NCI-H1105 (cell line): ENCODE measurements at places on chromosomes 4 and X.

GRCh38 chr4:13218326-13218958 is 265.7 kb downstream of the RAB28 start:
- no peak for DNase-seq

DNA sequence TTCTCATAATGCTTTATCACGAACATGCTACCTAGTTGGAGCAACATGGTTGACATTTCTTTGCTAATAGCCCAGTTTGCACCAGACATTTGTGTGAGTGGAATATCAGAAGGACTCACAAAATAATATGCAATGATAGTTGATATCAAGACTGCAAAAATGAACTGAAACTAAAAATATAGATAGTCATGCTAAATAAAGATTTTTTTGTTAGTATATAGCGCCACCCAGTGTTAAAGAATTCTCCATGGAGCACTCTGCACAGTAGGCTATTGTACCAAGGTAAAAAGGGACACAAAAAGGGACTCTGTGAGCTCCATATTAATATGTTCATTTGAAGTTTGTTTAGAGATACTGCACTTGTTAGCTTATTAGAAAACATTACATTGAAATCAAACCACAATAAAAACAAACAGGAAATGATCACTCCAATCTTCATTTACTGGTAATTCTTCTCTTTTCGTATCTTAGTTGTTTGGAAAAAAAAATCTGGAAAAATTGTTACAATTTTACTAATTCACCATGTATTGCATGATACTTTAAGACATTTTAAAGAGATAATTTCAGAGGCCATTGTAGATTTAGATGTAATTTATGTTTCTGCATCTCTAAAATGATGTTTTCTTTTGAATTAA is 1509.6 kb downstream of the ADGRL3 start:
- no peak for DNase-seq

GRCh38 chr4:168059251-168059650 is 33.1 kb upstream of the ANXA10 start:
- DNase-seq, result no peak

DNA sequence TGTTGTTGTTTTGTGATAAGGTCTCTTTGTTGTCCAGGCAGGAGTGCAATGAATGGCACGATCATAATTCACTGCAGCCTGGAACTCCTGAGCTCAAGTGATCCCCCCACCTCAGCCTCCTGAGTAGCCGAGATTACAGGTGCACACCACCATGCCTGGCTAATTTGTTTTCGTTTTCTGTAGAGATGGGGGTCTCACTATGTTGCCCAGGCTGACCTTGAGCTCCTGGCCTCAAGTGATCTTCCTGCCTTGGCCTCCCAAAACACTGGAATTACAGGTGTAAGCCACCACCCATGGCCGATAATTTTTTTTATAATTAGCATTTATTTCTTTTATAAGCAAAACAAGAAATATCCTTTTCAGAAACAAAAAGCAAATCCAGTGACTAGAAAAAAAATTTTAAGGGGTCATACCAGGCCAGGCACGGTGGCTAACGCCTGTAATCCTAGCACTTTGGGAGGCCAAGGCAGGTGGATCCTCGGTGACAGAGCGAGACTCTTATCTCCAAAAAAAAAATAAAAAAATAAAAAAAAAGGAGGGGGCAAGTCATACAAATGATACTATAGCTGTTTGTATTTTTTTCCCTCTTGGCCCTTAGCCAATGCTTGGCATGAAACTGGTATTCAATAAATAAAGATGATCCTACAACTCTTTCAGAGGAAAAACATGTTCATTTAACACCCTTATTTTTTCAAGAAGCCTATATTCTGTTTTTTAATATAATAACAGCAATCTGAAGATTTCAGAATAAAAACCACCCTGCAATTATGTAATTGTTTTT is 3.4 kb downstream of the PLAC8 start:
- DNase-seq, result no peak

- DNase-seq, result no peak
These were observed 49.0 kb downstream of the RWDD4 start for GRCh38 chr4:183610033-183610432.

- no peak for DNase-seq
These were observed 100.5 kb downstream of the TMEM131L start for GRCh38 chr4:153566631-153567150.

DNA sequence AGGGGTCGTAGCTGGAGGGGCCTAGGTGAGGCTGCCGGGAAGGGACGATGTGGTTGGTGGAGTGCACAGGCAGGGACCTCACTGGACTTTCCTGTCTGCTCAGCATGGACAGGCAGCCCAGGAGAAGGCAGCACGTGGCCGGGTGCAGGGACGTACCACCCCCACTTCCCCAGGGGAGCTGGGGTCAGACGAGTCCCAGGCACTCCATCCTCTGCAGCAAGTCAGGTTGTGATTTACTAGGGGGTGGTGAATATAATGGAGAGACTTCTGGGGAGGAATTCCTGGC is 1.5 kb upstream of the CTBP1 start:
- DNase-seq, result no peak

DNA sequence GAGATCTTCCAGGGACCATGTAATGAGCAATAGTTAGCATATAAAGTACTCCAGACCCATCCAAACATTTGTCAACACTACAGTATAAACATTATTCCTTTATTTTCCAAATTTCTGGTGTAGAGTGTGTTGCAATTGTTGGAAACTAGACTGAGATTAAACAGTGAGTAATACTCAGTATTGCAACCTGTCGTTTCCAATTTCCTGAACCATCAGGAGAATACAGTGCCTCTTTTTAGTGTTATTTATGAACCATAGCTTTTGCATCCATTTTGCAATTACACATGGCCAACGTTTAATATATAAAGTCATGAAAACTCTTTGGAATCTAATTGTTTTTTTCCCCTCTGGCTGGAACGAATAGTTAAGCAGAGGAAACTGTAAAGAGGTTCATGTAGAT is 58.3 kb upstream of the DHRSX start:
- DNase-seq, result no peak
